ENCODE measurements at places on chromosomes 3 and 15. TPM values are rescaled to one million over a fixed set of nuclear protein-coding genes. Genes with fewer than 3 reads are reported as not detected.

DNA sequence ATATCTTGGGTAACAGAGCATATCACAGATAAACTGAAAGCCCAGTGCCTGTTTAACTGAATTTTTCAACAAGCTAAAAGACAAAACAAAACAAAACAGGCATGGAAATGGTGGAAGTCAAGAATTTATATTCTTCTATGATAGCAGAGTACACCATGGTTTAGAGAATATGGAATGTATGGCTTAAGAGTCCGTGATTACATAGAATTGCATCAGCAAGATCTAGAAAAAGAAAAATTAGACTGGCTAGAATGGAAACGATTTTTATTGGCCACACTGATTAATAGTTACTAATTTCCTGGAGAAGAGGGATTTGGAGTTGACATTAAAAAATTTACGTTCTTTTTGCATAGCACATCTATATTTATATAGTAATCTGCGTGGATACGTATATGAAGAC lies 435.2 kb upstream of the DPPA4 start:
- no peak for DNase-seq

GRCh38 chr3:154139996-154140436 lies 18.8 kb downstream of the ARHGEF26 start:
- DNase-seq: peak; percentile 18

CLDN11 gene
- 0.56 TPM for total RNA-seq

DNA sequence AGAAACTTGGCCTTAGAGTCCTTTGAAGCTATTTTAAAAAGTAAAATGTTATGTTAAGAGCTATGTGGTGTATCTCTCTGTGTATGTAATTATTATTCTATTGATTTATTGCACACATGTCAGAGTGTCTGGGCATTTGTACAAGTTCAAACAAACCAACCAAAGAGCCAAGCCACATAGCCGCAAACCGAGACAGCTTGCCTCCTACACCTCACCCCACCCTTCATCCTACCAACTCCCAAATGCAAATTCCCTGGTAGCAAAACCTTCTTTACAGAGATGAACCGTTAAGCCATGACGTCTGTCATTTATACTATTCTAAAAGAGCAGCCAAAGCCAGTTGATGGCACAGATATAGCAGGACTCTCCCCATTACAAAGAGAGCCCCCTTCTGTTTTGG lies 332.3 kb downstream of the ERC2 start:
- DNase-seq: no peak

DNA sequence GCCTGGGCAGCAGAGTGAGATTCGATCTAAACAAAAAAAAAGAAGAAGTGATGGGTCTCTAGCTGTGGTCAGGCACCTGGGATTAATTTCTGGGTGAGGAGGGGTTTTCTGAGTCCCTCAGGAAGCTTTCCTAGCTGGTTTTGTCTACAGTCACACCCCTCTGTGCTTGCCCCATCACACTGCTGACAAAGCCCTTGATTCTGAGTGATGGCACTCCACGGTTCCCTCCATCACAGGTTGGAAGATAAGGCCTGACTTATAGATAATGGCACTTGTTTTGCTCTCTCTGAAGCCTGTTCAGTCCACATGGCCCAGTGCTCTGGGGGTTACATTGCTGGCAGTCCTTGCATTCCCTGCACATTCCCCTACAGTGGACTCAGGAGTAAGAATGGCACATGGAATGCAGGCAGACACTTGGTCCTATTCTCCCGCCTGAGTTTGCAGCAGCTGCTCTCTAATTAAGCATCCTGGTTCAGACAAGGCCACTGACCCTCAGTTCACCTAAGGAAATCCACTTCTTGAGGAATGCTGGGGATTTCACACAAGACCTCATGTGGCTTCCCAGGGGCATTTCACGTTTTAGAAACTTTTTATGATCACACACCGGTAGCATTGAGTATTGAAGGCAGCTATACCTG lies 81.0 kb upstream of the NMNAT3 start:
- DNase-seq: no peak
